Trophoblast cell (in vitro differentiated cells and primary cell): ENCODE measurements at places on chromosomes 16 and 17.

DNA sequence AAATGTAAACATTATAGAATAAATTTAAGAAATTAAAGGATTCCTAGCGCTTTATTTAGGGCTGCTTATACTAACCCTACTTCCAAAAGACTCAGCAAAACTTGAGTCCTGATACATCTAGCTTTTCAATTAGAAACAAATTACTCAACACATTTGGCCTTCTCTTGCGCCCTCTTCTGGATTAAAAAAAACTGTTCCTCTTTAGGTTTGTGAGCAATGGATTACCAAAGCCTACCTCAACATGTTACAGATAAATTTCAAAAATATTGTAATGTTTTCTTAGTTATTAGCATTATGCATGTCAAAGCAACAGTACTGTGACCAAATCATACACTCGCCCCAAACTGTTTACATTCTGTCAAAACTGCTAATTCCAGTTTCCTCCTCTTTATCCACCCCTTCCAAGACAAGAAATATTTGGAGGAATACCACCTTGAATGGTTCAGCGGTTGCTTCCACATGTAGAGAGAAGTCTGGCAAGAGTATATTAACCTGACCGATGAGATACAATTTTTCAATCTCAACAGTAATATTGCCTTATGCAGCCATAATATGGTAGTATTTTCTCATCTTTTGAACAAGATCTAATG is 2.7 kb downstream of the NUFIP2 start:
- DNase-seq: peak; percentile 24

GRCh38 chr17:9538626-9539025 is 37.0 kb downstream of the STX8 start:
- no peak for DNase-seq

DNA sequence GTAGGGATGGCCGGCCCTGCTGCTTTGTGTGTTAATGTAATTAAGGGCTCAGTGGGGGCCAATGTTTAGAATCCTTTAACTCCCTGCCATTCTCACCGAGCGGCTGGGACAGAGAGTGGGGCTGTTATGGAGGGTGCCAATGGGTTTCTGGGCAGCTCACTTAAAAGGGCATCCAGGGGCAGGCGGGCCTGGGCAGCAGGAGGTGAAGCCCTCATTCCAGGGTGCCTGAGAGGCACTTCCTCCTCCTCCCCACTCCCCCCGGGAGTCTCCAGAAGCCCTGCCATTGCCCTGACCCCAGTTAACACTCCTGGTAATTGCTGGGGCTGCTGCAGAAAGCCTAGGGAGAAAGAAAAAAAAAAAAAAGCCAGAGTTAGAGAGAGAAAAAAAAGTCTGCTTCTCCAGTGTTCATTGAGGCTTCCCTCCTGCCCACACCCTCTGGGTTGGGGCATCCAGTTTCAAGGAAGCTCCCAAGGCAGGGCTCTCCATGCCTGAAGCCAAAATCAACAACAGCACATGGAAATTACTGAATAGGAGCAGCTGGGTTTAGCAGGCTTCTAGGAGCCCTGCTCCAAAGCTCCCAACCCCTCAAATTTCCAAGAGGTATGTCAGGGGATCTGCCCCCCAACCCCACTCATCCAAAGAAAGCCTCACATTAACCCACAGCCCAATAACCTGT is 28.0 kb downstream of the CUEDC1 start:
- DNase-seq: no peak

DNA sequence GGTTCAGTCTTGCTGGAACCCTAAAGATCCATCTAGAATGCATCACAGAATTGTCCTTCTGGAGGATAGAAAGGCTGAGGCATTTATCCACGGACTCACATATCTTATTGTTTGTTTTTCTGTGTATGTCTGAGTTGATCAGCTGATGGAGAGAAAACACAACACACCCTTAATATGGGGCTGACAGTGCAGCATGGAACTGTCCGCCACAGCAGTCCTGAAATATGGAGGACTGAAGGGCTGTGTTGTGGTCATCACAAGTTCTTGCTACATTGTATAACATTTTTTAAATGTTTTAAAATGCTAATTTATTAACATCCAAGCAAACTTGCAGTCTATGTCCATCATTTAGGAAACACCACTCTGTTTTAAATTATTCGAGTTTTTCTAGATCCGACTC is 448.9 kb upstream of the ERCC4 start:
- DNase-seq: no peak

DNA sequence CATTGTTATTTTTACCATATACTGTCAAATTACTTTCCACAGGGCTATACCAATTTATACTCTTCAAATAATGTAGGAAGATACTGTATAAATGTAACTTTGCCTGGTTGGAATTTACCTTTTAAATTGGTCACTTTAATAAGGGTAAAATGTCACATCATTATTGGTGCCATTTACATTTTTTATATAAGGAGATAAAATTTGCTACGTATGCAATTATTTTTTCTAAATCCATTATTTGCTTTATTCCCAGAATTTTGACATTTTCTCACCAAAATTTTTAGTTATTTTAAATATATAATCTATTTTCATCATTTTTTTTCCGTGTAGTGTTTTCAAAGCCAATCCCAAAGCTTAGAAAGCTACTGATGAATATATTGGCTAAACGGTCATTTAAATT is 664.7 kb downstream of the KCNJ2 start:
- DNase-seq: no peak

DNA sequence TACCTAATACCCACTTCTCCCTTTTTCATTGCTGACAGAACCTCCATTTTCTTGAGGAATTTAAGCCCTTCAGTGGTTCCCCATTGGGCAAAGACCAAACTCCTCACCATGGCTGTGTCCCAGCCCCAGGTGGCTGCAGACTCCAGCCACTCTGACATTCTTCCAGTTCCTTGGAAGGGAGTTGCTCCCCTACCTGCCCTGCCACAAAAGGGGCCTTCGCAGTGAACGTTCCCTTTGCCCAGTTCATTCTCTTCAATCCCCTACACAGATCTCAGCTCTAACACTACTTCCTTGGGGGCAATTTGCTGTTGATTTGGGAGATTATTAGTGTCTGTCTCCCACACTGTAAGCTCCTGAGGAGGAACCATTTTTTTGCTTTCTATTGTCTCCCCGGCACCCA is 3.2 kb upstream of the AKTIP start:
- DNase-seq: no peak

DNA sequence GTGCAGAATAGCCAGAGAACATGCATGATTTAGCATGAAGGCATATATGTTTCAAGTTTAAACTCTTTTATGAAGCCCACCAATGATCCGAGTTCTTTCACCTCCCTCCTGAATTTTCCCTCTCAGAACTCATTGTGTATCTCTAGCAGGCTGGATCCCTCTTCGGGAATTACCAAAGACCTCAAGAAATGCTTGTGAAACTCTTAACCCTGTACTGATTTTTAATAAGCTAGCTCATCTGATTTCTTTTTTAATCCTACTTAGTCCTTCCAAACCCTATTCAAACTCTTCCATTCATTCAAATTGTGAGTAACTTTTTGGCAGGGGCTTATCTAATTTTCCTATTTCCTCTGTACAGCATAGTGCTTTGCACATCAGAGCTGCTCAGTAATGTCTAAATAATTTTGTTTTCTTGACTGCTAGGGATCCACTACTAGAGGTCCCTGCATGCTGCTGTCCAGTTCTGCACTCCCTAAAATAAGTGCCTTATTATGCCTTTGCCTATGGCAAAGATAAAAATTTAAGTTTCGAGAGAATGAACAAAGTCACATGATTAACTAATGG is 723.8 kb downstream of the CDH11 start:
- DNase-seq: no peak

- DNase-seq: no peak
Measured at GRCh38 chr17:27559506-27560481, 71.2 kb upstream of the LGALS9 start.

DNA sequence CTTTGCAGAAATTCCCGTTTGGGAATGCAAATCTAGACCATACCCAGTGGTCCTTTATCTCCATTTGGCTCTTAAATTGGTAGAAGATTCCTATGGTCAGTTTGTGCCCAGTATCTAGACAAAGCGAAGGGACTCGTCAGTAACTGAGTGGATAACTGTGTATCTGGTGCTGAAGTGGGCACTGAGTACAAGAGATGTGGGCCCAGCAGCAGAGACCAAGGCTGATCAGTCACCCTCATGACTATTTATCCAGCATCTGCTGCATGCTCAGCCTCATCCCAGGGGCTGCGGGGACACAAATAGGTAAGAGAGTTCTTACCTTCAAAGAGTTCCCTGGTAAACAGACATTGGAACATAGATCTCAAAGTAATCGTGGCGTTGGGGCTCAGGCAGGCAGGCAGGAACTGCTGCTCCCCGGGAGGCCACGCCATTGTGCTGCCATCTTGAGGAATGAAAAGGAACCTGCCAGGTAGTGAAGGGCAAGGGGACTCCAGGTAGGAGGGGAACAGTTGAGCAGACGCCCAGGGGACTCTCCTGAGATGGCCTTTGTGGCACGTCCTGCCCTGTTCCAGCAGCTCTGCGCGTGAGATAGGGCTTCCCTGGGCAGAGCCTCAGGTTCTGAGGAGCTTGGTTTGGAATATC is 10.3 kb downstream of the NT5M start:
- DNase-seq: peak; percentile 50

GRCh38 chr16:47613251-47613650 is 152.1 kb downstream of the PHKB start:
- no peak for DNase-seq
